ENCODE measurements at places on chromosomes 16 and 17.

DNA sequence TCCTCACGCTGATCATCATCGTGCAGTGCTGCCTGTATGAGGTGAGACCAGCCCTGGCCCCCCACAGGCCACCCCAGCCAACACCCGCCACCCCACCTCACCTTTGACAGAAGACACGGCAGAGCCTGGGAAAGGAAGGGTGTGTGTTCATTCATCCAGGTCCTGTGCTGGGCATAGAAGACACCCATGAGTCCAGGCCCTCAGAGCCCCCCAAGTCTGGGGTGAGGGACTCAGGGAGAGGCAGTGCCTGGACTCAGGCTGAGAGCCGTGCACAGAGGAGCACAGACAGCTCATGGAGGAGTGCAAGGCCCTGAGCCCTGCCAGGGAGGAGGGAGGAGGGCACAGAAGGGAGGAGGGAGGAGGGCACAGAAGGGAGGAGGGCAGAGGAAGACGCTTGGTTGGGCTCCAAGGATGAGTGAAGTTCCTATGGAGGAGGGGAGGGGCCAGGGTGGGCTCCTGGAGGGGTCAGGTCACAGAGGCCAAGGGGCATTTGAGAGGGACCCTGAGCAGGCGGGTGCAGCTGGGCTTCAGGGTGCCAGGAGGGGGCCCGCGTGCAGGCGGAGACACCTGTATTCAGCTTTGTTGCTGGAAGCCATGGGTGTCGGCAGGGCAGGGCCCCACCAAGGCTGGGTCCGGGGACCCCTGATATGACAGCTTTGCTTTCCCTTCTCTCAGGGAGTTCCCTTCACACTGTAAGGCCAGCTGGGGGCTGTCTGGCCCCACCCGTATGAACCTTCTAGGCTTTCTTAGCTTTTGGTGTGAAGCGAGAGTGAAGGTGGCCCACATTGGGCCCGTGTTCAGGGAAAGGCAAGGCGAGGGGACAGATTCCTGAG lies 11.4 kb downstream of the TAX1BP3 start:
- no peak for DNase-seq

GRCh38 chr16:6038941-6039645 lies 941.5 kb upstream of the EEF2KMT start:
- DNase-seq = no peak

- DNase-seq = no peak
Observed at GRCh38 chr16:64543031-64543430, 578.8 kb downstream of the CDH11 start.

GRCh38 chr16:5639531-5639930 lies 541.9 kb upstream of the EEF2KMT start:
- no peak for DNase-seq

- DNase-seq = peak; percentile 38
Observed at GRCh38 chr17:78806451-78806850, 24.4 kb upstream of the CYTH1 start.

Measured in stimulated activated CD4-positive, alpha-beta T cell treated with anti-CD3 and anti-CD28 coated beads, TNF-alpha, amount 100 ng/mL, for 24 hours (primary cell).